ENCODE measurements at places on chromosomes 1 and 21. TPM values are rescaled to one million over a fixed set of nuclear protein-coding genes. Genes with fewer than 3 reads are reported as not detected.

FTCD gene
- 6.8 TPM for total RNA-seq

DNALI1 gene
- 18.9 TPM for total RNA-seq

ERVH48-1 gene
- 238 TPM for total RNA-seq

VHLL gene
- total RNA-seq = not detected

ZNF692 gene
- total RNA-seq = 40.1 TPM
